Renal cortical epithelial cell (primary cell): ENCODE measurements at places on chromosomes 6 and 20.

- peak; percentile 76 for DNase-seq
These were observed 28.4 kb downstream of the BRPF3 start for GRCh38 chr6:36224918-36225461.

DNA sequence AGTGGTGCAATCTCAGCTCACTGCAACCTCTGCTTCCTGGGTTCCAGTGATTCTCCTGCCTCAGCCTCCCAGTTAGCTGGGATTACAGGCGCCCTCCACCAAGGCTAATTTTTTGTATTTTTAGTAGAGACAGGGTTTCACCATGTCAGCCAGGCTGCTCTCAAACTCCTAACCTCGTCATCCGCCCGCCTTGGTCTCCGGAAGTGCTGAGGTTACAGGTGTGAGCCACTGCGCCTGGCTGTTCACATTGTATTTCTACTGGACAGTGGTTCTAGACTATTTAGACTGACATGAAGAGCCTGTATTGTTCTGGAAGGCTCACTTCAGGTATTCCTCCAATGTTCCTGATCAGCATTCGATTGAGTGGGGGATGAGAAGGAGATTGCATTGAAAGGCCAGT, 14.8 kb upstream of the OVOL2 start:
- no peak for DNase-seq

DNA sequence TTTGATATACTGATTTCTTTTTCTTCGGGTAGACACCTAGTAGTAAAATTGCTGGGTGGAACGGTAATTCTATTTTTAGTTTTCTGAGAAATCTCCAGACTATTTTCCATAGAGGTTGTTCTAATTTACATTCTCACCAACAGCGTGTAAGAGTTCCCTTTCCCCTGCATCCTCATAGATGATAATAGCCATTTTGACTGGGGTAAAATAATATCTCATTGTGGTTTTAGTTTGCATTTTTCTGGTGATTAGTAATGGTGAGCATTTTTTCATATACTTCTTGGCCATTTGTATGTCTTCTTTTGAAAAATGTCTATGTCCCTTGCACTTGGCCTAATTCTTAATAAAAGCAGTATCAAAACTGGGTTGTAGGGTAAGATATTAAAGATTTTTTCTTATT, 148.9 kb upstream of the SIM1 start:
- no peak for DNase-seq

DNA sequence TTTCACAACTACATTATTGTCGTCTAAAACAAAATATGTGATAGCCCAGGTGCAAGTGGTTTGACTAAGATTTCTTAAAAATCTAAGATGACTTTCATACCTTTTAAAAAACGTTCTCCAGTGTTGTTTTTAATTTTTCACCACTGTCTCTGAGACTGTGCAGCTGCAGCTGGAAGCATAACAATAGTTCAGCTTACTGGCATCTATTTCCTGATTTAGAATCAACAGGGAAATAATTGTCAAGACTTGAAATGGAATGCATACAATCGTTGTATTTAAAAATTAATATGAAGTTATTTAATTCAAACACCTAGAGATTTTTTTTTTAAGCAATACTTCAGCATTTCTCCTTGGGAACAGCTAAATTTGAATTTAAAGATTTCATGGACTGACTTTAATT, 982.0 kb upstream of the EPHA7 start:
- no peak for DNase-seq

DNA sequence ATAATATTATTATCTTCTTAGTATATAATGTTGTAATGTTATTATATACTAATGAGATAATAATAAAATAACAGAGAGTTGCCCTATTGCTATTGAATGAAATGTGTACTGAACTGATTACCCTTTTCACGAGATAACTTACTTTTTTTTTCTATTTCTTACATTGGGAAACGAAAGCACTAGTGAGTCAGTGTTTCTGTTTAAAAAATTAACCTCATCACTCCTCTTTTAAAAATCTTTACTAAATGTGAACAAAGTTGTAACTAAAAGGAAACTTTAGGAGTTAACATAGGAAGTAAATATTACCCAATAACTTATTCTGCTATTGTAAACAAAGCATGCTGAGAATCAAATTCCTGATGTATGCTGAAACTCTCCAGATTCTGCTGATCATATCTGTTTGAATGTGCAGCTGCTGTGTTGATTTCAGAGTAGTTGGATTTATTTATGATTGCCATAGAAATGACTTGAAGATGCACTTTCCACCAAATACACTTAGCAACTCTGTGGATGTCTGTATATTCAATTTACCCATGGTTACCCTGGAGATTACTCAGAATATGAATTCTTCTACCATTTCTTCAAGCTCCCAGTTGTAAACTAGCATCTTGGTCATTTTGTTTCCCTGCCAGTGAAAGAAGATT, 523.4 kb downstream of the TENT5A start:
- DNase-seq, result no peak

- DNase-seq, result no peak
These were observed 113.9 kb downstream of the NFATC2 start for GRCh38 chr20:51428401-51429143.

- DNase-seq, result peak; percentile 71
These were observed 27.1 kb upstream of the SYNCRIP start for GRCh38 chr6:85669735-85670194.

DNA sequence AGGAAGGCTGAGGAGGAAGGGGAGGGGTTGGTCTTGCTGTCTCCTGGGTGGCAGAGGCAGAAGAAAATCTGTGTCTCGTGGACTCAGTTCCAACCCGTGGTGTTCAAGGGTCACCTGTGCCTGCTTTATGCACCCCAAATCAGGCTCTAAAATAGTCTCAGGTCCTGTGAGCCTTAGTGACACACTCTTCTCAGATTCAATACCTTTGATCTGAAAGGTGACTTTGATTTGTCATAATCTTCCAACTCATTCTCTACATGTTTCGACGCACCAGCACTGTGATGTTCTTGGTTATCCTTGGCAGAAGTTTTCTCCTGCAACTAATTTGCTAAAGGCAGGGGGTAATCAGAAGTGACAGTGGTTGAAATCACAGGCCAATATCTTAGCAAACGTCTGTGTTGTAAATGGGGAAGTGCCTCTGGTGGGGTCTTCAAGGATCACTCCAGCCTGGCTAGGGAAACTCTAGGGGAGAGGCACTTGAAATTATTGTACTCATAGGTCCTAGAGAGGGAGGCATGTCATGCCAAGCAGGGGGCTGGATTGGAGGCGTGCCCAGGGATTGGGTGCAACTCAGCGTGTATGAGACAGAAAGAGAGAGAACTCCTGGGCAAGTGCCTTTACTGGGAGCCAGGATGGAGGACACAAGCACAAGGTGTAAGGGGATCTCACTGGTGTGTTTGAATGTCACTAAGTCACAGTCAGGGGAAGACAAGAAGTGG, 19.0 kb upstream of the PRND start:
- no peak for DNase-seq

- no peak for DNase-seq
These were observed 51.0 kb downstream of the SCGN start for GRCh38 chr6:25703005-25703404.

GRCh38 chr20:35972462-35972861, 4.1 kb downstream of the CNBD2 start:
- no peak for DNase-seq

DNA sequence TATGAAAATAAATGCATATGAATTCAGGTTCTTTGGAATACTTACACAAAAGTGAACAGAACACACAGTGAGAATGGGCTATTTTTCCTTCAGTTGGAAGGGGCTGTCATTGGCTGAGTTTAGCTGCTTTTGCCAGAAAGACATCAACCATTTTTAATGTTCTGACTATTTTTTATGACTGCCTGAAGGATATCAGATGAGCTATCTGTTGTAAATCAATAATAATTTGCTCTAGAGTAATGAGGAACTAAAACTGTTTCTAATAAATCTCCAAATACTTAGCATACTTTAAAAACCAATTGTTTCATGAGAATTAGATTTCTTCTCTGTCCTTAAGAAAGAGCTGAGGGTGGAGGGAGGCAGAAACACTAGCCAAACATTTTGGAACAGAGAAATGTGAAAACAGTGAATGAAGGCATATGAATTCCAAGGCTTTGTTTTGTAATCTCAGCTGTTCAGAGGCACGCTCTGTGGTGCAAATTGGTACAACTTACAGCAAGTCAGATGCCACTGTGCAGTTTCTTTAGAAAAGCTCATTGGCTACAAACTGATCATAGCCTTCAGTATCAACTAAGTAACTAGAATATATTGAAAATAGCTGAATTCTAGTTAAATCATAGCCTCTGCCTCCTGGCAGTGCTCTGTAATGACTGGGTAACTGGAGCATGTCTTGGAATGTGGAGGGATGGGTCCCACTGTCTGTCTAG, 228.9 kb upstream of the JAG1 start:
- DNase-seq, result no peak

- no peak for DNase-seq
These were observed 580.3 kb upstream of the ADGRB3 start for GRCh38 chr6:68054756-68055155.

- no peak for DNase-seq
These were observed 220.7 kb upstream of the NRSN1 start for GRCh38 chr6:23905133-23905815.

- DNase-seq, result peak; percentile 18
These were observed 361.4 kb upstream of the JAG1 start for GRCh38 chr20:11035211-11035610.

DNA sequence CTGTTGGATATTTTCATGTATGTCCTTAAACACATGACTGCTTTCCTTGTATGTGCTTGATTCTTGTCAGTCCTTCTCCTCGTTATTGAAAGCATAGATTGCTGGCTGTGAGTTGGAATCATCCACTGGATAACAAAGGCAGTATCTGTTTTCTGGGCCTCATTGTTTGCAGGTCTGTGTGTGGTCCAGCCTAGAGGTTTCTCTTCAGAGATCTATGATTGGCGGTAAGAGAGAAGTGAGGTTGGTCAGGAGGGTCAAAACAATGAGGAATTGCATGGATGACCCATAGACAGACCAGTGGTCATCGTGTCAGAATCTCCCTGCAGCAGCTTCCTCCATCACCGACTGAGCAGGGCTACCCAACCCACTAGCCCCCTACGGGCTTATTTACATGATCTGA, 915.0 kb downstream of the KIF16B start:
- DNase-seq, result no peak

GRCh38 chr20:50190251-50191064, at the start of gene CEBPB:
CEBPB (plus strand) TSS chr20:50190830; CDS start chr20:50191034, 204 bp downstream.
- DNase-seq, result peak; percentile 57

GRCh38 chr6:148629592-148630465, 117.0 kb upstream of the UST start:
- DNase-seq, result no peak

DNA sequence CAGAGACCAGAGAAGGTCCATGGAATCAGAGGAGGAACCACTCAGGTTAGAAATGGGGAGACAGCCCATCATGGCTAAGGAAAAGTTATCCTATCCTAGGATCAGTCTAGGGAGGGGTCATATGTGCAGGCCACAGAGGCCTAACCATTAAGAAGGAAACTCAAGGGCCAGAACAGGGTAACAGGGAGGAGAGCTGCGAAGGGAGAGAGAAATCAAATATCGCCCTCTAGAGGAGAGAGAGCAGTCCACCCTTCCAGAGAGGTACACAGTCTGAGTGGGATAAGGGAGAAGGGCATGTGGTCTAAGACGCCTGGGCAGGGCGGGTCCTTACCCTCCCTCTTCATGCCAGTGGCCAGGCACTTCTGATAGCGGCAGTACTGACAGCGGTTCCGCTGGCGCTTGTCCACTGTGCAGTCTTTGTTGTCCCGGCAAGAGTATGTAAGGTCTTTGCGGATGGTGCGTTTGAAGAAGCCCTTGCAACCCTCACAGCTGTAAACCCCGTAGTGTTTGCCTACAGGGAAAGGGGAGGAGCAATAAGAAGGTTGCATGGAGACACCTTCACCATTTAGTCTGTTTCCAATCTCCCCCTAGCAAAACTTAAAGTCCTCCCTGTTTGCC, 2.9 kb downstream of the RXRB start:
- peak; percentile 64 for DNase-seq

- DNase-seq, result no peak
These were observed 167.0 kb downstream of the TBX18 start for GRCh38 chr6:84597238-84597875.

DNA sequence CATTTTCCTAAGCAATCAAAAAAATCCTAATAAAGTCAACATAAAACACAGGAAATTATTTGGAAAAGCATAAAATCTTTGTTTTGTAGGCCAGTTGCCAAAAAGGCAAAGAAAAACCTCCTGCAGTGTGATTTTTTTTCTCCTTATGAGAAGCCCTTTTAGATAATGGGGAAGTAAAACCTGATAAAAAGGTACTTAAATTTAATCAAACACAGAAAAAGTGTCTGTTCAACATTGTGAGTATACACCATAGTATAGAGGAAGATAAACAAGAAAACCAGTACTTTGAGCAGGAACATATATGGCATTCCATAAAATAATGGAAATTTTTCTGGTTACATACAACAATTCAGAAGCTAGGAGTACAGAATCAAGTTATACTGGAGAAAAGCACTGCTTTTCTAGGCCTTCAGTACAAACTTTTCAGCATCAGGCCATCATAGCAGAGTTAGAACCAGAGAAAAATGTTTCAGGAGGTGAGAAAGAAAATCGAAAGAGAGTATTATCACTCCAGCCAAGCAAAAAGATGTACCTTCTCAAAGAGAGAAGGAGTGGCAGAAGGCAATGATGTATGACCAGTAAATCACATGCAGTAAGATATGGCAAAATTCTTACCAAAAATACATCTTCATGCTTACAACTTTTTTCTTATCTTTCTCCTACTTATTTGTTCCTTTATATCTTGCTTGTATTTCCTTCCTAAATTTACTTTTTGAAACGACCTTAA, 494.9 kb downstream of the KIF16B start:
- no peak for DNase-seq
